ENCODE measurements at places on chromosomes 12 and 14.

GRCh38 chr12:5026342-5026938, 17.2 kb upstream of the KCNA5 start:
- DNase-seq: no peak

DNA sequence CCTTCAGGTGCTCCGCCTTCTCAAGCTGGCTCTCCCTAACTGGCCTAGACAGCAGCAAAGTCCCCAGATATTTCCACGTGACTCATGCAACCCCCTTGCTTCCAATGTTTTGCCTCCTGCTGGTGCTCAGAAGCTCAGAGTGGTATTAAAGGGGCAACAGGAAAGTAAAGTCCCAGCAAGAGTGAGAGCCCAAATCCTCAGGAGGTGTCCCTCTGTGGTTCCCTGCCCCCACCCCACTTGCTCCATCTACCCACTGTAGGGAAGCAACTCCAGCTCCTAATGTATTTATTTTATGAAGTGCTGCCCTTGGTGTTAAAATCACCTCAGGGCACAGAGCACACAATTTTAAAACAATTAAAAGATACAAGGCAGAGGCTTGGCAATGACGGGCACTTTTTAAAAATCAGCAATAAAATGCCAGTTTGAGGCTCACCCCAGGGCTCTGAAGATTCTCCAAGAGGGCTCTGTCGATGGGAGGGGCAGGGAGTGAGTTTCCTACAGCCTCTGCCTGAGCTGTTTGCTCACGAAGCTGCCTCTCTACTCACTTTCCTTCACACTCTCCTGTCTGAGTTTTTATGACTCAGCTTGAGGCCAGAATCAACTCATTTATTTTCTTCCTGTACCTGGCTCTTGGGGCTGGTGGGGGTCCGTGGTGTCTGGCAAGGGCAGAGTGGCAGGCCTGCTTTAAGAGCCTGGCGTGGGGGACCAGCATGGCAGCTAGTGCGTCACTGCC, 81.9 kb upstream of the MAX start:
- no peak for DNase-seq

DNA sequence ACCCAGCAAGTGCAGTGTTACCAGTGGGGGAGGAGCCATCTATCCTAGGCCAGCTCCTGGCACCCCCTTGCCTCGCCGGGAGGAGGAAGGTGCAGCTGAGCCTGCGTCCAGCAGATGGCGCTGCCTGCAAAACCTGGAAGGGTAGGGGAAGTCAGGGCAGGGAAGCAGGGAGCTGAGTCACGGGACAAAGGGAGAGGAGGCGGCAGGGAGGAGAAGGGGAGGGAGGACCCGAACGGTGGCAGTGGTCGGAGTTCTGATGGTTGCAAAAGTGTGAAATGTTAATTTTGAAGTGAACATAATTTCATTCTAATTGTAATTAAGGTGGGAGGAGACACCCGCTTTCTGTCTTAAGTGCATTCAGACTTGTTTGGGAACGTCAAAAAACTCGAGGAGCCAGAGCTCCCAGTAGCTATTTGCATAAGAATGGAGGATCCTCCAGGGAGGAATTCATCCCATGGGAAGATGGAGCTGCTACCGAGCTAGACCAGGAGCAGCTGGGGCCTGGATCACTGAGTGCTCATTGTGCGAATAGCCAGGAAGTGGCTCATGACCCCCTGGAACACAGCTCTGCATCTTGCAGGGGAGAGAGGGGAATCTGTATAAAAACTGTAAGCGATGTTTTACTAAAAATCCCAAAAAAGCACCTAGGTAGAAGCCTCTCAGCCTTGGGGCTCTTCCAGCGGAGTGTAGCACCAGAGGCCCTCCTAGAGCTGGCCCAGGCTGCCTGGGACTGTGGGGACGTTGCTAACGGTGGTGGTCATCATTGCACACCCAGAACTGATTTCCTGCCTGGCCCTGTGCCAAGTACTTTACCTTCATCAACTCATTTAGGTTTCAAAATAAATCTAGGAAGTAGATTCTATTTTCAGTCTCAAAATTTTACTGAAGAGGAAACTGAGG, 59.5 kb downstream of the EMP1 start:
- DNase-seq: peak; percentile 72

DNA sequence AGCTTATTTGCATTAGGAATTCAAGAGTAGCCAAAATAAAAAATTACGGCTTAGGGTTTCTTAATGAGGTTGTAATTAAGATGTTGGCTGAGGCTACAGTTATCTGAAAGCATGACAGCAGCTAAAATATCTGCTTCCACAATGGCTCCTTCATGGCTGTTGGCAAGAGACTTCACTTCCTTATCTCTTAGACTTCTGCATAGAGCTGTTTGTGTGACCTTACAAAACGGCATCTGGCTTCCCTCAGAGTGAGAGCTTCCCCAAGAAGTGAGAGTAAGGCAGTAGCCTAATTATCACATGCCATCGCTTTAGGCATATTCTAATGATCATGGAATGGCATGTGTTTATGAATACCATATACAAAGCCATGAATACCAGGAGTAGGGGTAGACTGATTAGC, 57.6 kb downstream of the CCDC59 start:
- DNase-seq: no peak

DNA sequence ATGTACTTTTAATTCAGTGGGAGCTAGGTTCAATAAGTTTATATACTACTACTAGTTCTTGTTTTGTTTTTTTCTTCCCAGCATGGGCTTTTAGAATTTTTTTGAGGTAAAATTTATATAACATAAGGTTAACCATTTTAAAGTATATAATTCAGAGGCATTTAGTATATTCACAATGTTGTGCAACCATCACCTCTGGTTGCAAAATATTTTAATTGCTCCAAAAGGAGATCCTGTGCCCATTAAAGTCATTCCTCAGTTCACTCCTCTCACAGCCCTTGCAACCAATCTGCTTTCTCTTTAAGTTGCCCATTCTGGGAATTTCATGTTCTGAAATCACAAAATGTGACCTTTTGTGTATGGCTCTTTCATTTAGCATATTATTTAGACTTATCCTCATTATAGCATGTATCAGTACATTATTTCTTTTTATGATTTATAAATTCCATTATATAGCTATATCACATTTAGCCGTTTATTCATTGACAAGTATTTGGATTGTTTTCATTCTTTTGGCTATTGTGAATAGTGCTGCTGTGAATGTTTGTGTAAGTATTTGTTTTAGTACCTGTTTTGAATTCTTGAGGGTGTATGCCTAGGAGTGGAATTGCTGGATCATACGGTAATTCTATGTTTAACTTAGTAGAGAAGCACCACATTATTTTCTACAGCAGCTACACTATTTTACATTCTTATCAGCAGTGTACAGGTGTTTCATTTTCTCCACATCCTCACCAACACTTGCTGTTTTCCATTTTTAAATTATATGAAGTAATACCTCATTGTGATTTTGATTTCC, 59.1 kb downstream of the ARHGAP5 start:
- DNase-seq: no peak

GRCh38 chr14:34072921-34073320, 122.0 kb upstream of the EGLN3 start:
- no peak for DNase-seq

All from CD4-positive, alpha-beta T cell treated with Interleukin-2 at 100 ng/mL for 4 hours (primary cell).